ENCODE measurements at places on chromosomes 5 and 9.

GRCh38 chr9:14618836-14619420 is 74.3 kb downstream of the ZDHHC21 start:
- no peak for DNase-seq

DNA sequence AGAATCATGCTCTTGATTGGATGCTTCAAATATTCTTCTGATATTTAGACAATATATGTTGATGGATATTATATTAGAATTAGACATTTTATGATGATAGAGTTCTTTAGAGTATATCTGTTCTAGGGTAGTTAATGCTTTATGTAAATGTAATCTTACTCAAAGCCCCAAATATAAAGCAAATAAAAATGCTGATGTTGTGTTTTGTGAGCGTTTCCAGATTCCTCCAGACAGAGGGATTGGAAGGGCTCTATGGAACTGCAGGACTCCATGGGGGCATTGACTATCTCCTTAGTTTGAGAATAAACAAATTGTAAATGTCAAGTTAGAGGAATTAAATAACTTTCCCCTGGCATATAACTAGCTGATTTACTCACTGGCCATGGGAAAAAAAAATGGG is 184.5 kb downstream of the MRPS30 start:
- no peak for DNase-seq

DNA sequence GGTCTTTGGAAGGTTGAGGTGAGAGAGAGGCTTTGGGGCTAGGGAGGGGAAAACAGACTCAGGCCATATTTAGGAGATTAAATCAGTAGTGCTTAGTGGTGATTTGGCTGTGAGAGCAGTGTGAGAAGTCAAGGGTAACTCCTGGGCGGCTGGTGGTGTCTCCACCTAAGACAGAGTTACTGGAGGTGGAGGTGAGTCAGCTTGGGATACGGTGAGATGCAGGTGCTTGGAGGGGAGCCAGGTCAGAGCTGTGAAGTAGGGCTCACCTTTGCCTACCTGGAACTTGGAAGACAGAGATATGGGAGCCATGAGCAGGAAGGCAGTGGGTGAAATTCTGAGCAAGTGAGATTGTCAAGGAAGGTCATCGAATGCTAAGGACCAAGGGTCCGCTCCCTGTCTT is 24.5 kb downstream of the RGS3 start:
- DNase-seq = no peak

DNA sequence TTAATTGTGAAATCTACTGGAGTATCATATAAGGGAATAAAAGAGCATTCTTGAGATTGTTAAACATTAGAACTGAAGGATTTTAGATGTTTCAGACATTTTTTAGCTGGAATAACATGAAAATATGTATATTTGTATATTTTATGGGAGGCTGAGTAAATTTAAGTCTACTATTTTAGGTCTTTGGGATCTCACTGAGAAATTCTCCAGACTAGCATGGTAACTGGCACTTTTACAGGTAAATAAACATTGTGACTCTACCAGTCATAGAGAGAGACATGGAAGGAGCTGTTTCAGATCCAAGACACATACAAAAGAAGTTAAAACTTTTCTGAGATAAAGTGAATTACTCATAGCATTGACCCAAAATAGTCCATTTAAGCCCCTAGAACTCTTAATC is 59.4 kb downstream of the NDUFAF2 start:
- DNase-seq = no peak

DNA sequence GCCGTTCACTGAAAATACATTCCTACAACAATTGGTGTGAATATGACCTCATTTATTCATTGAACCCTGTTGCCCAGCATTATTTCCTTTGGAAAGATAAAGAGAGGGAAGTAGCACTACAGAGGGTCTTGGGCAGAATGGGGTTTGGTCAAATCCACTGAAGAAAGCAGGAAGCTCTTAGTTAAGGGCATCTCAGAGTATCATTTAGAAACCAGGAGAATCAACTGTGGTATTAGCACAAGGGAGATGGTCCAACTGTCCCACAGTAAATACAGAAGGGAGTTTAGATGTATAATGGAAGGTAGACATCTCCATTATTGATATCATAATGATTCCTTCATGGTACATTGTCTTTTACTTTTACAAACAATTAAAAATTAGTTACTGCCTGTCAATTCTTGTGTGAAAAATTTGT is 47.1 kb downstream of the LIX1 start:
- DNase-seq = no peak

GRCh38 chr9:4494332-4494731 is 4.1 kb downstream of the SLC1A1 start:
- DNase-seq = no peak

DNA sequence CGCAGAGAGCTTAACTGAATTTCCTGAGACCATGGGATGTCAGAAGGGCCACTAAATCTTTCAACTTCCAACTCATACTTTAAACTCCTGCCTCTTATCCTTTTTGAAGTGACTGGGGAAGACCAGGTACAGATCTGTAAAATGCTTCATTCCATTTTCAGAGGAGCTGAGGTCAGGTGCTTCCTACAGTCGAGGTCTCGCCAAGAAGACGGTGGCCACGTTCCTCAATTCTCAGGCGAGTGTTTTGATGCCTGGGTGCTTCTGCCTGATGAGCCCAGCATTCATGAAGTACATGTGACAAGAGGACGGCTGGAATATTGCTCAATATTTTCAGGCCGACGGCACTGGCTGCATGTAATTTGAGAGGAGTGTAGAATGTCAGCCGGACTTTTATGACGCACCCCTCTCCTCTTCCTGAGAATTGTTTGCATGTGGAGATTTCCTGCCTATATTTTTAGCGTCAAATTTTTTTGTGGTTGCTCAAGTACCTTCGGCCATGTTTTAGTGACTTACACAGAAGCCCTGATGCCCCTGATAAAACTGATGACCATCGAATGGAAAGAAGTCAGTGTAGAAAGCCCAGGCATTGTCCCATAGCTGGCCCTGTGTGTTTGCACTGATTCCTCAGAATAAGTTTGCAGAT is 38.8 kb upstream of the GLRX start:
- peak; percentile 95 for DNase-seq

GRCh38 chr9:93064392-93065134 is 6.1 kb downstream of the SUSD3 start:
- DNase-seq = peak; percentile 85

GRCh38 chr9:107513464-107514100 is 24.0 kb upstream of the KLF4 start:
- peak; percentile 84 for DNase-seq

GRCh38 chr9:136549010-136549980 is 3.4 kb upstream of the NOTCH1 start:
- no peak for DNase-seq

GRCh38 chr5:43973318-43973717 is 370.3 kb downstream of the NNT start:
- DNase-seq = no peak

GRCh38 chr5:124453221-124454051 is 293.0 kb downstream of the ZNF608 start:
- peak; percentile 9 for DNase-seq

DNA sequence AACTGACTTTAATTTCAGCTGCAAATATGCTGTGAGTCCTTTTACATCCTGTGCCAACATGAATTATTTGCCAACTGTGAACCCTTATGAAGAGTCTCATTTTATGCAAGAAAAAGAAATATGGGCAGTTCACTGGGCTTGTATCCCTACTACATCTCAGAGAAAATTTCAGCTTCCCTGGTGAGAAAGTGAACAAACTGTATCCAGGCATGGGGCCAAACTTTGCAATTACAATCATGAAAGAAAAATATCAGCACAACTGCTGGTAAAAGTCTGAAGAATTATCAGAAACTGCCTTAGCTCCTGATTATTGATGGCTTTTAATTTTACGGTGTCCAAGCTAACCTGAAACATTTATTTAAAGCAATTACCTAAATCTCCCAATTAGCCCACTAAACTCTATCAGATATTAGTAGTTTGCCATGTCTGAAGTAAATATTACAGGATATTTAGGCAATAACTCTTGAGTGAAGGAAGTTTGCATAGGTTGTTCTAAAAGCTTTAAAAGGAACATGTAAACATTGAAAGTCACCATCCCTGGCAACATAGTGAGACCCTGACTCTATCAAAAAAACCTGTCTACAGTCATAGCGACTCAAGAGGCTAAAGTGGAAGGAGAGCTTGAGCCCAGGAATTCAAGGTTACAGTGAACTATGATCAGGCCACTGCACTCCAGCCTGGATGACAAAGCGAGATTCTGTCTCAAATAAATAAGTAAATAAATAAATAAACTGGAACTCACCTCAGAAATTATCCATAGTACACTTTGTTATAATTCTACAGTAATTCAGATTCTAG is 83.9 kb upstream of the HCN1 start:
- no peak for DNase-seq

DNA sequence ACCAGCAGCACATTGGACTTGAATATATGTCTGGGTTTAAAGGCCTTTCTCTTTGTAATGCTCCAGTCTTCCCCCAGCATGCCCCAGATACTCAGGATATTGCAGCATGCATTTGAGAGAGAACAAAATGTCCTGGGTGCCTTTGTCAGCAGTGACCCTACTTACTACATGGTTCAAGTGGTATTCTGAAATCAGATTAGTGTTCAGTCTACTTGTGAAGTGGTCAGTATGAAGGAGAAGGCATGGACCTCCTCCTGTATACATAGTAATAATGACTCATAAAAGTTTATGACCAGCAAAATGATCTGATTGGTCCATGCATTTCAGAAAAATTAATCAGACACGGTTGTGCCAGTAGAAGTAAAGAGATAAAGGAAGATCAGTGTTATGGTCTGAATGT is 25.4 kb downstream of the GPR21 start:
- no peak for DNase-seq

GRCh38 chr5:159021136-159021900 is 78.4 kb downstream of the EBF1 start:
- DNase-seq = no peak

- no peak for DNase-seq
Measured at GRCh38 chr9:79184831-79185230, 386.9 kb upstream of the TLE4 start.

- DNase-seq = no peak
Measured at GRCh38 chr5:167061695-167062094, 1229.8 kb upstream of the WWC1 start.

GRCh38 chr5:5221724-5222123 is 81.6 kb downstream of the ADAMTS16 start:
- no peak for DNase-seq

DNA sequence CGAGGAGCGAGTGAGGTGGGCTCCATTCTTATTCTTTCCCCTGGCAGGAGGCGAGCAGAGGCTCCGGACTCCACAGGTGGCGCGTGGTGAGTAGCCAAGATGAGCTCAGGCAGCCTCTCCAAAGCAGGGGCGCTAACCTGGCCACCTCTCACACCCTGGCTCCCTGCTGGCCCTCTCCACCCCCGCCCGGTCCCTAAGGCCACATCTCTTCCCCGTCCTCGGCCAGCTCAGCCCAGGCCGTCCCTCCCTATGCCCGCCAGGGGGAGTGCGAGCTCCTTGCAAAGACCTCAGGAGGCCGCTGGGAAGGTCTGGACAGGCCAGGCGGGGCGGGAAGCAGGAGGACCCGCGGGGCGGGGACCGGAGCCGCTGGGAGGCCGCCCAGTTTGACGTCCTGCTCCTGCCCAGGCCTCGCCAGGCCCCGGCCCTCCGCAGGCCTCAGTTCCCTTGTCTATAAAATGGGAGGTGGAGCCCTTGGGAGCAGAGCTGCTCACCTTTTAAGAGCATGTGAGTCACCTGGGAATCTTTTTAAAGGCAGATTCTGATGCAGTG is 46.3 kb upstream of the GGTA1 start:
- DNase-seq = peak; percentile 98

DNA sequence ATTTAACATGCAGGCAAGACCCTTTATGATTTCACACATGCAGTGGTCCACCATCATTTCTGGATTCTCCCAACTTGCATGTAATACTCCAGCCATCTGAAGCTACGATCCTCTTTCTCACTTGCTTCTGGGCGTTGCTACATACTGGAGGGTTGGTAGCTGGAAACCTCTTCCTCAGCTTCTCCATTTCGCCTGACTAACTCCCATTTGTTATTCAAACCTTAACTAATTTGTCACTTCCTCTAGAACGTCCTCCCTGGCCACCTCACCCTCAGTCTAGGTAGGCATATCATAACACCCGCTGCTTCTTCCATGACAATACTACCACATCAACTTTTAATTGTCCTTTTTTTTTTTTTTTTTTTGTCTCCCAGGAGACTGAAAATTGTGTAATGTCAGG is 72.6 kb upstream of the EQTN start:
- DNase-seq = peak; percentile 73
